ENCODE measurements at places on chromosomes 12 and 14. TPM values are rescaled to one million over a fixed set of nuclear protein-coding genes. Genes with fewer than 3 reads are reported as not detected.
A peak's percentile ranks its signal among the peaks of the same experiment; 100 is the strongest.

- no peak for DNase-seq
These were observed 19.4 kb upstream of the EIF5 start for GRCh38 chr14:103314496-103315277.

DNA sequence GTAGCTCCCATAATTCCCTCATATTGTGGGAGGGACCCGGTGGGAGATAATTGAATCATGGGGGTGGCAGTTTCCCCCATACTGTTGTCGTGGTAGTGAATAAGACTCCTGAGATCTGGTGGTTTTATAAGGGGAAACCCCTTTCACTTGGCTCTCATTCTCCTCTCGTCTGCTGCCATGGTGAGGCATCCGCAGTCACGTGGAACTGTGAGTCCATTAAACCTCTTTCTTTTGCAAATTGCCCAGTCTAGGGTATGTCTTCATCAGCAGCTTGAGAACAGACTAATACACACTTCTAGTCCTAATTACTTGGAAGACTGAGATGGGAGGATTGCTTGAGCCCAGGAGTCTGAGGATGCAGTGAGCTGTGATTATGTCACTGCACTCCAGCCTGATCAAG, 64.4 kb downstream of the TMX1 start:
- peak; percentile 80 for DNase-seq

Gene GARIN6
- total RNA-seq: not detected

Gene LRRC10
- not detected for total RNA-seq

Gene LLPH
- total RNA-seq: 2.7 TPM

Gene GRIP1
- under 0.01 TPM for total RNA-seq

Gene P2RX2
- not detected for total RNA-seq

DNA sequence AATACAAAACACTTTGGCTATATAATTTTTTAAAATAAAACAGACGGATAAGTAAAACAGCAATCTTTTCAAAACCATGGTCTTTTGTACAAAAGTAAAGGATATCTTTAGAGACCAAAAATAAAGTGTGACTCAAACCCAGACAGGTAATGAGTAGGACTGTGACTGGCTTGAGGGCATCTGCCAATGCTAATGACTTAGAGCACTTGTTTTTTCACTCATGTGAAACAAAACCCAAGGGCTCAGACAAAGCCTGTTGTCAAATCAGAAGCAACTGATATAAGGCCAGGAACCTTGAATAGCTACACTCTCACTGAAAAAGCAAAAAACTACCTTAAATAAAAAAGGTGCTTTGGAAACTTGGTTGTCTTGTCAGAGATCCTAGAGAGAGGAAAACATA, 357.4 kb downstream of the TMEM117 start:
- DNase-seq: no peak

Gene CMAS
- 19.4 TPM for total RNA-seq

Gene CABP1
- 0.83 TPM for total RNA-seq

- DNase-seq: no peak
These were observed 41.1 kb downstream of the CEP83 start for GRCh38 chr12:94418517-94418916.

DNA sequence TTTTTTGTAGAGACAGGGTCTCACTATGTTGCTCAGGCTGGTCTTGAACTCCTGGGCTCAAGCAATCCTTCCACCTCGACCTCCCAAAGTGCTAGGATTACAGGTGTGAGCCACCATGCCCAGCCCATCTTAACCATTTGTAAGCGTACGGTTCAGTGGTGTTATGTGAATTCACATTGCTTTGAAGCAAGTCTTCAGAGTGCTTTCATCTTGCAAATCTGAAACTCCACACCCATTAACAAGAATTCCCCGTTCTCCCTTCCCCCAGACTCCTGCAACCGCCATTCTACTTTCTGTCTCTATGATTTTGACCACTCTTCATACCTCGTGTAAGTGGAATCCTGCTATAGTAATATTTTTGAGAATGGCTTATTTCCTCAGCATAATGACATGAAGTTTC, 24.9 kb upstream of the BICDL1 start:
- DNase-seq: no peak

DNA sequence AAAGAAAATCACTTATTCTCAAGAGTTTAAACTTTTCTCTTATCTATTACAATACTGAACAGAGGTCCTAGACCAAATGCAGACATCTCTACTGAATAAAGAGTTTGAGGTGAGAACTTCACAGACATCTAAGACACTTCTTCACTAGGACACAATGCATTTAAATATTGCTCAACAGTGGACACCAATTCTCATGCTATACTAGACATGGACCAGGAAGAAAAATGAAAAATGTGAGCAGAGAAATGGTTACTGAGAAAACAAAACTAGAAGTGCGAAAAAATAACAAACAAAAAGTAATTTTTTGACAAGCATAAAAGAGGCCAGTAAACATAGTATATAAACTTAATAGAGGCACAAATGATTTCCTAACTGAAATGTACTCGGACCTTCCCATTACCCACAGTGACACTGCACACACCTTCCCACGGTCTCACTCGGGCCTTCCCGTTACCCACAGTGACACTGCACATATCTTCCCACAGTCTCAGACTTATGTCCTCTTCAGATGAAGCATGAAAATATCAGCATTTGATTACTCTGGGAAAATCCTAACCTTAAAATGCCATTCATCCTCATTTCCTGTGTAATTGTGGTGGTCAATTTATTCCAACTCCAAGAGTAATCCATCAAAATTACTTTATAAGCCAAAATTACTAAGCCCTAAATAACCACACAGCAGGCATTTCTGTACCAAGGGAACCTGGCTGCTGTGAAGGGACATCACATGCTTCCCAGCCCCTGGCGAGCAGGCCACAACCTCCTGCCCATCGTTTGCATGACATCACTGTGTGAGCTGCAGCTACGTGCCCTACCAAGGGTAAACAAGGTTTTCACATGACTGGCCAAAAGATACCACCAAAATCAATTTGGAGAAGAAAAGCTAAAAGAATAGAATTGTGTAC, 6.4 kb downstream of the SLC15A4 start:
- DNase-seq: peak; percentile 55

- DNase-seq: no peak
These were observed 44.2 kb upstream of the TSPAN9 start for GRCh38 chr12:3032770-3033538.

DNA sequence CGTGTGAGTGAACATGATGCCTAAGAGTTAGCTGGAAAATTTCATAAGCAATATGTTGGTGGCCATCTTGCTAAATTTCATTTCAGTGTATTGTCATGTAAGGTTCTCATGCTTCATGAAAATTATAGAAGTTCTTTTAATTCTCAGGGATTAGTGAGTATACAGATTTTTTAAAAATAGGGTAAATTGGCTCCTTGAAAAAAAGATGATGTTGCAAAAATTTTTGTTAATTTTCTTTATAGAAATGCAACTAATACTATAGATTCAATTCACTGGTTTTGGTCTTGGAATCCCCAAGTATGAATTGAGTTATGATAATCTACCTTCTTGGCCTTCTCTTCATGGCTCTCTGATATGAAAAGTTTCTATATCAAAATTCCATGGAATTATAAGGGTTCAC, 75.4 kb downstream of the NTN4 start:
- DNase-seq: no peak

- peak; percentile 4 for DNase-seq
These were observed 25.2 kb downstream of the DUSP16 start for GRCh38 chr12:12537421-12537820.

GRCh38 chr12:112162241-112162790, 37.0 kb downstream of the TRAFD1 start:
- no peak for DNase-seq

Gene OVCH1
- 0.18 TPM for total RNA-seq

Gene VDR
- 3.9 TPM for total RNA-seq

DNA sequence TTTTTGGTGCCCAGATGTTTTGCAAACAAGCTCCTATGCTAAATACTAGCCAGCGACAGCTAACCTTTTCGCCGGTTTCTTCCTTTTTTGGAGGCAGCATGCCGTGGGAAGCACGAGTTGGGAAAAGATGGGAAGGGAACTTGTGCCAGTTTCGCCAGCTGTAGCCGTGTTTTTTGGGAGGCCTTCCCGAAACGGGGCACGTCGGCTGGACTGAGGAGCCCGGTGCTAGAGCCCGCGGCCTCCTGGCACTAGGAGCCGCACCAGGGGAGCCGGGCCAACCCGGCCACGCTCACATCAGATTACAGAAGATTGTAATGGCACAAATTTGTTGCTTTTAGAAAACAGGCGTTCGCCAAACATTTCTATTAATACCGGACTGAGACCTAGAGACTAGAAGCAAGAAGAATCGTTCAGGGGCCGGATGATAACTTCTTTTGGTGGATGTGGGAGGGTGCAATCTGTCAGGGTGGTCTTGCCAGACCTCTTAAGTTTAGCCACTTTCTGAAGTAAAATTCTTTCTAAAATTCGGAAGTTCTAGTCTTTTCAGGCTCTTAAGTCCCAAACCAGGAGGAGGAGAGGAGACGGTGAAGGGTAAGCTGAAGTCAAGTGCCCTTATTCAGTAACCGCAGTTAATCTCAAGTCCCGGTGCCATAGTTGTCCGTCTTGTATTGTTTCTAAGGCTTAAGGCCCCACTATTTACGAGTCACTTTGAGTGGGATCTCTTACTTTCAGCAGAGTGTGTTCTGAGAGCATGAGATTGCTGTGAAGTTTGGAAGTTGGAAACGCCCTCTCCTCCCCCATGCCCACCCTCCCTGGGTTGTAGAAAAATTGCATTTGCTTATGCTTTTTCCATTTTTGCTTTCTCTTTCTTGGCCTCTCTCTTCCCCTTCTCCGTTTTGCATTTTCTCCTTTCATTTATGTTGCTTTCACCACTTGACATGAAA, 1.3 kb downstream of the RASSF3 start:
- DNase-seq: peak; percentile 27

Gene SOX5
- 11.9 TPM for total RNA-seq

DNA sequence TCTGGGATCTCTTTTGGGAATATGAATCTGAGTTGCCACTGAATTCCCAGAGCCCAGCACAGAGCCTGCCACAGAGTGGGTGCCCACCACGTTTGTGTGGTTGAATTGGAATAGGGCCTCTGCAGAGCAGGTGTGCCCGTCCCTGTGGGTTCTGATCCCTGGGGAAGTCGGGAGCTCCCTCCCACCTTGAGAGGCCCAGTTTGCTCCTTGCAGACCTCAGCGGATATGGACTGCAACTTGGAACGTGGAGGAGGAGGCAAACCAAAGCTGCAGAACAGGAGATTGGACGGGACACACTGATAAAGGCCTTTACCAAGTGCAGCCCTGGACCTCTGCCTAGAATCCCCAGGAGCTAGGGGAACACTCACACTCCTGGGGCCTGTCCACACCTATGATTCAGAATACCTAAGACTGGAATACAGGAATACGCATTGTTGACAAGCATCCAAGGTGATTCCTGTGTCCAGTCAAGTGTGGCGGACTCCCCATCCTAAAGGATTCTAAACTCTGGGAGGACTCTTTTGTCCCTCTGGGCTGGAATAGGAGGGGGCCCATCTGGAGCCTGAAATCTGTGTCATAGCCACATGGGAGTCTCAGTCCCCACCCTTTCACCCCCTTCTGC, 2.4 kb downstream of the KRT76 start:
- DNase-seq: no peak

DNA sequence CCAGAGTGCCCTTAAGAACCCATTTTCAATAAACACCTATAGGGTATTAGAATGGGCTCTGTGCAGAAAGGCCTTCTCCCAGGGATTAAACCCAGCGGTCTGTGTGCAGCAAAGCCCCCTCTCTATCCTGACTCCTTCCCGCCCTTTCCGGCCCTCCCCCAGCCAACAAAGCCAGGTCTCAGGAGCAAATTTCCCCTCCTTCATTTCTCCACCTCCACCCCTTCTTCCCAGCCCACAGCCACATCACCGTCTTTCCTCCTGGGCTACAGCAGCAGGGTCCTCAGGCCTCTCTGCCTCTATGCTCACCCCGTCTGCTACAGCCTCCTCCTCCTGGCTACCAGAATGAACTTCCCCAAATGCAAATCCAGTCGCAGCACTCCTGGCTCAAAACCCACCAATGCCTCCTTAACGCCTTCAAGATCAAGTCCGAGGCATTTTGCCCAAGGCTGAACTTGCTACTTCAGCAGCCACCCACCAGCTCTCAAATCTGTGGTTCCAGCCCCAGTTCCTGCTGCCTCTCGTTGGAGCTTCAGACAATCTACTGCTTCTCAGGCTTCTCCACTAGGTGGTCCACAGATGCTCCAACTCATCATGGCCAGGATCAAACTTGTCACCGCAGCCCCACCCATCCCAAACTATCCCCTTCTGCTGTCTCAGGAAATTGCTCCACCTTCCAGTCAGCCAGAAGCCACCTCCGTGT, 134.8 kb downstream of the BCL11B start:
- DNase-seq: no peak

- DNase-seq: peak; percentile 32
These were observed 65.0 kb downstream of the PITPNM2 start for GRCh38 chr12:123085730-123086487.

Gene TAS2R19
- total RNA-seq: 8.1 TPM

Gene AMN
- total RNA-seq: under 0.01 TPM

Gene ERBB3
- total RNA-seq: 2.5 TPM

- peak; percentile 65 for DNase-seq
These were observed 84.7 kb upstream of the MDM1 start for GRCh38 chr12:68416826-68417225.

DNA sequence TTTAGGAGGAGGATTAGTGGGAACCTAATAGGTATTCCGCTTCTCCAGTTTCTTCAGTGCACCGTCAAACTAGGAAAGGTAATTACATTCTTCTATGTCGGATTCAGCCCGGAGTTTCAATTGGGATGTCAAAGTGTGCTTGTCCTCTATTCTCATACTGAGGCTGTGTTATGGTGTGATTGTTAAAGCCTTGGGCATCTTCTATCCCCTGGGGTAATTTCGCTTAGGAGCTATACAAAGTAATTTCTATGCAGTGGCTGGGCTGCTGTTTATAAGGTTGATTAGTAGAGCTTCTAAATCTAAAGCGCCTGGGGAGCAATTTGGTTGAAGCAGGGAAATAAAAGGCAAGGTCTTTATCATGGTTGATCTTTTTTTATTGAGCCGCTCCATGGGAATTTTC, 399.6 kb downstream of the ZFP36L1 start:
- DNase-seq: no peak

Gene APOLD1
- total RNA-seq: 4.2 TPM

Gene IRAK4
- 27.6 TPM for total RNA-seq
